Activated CD8-positive, alpha-beta T cell treated with anti-CD3 and anti-CD28 coated beads, Interleukin-2, amount 10 ng/mL, durations not matched to agents 7 days and 5 days (primary cell): ENCODE measurements at places on chromosomes 13 and 19.

DNA sequence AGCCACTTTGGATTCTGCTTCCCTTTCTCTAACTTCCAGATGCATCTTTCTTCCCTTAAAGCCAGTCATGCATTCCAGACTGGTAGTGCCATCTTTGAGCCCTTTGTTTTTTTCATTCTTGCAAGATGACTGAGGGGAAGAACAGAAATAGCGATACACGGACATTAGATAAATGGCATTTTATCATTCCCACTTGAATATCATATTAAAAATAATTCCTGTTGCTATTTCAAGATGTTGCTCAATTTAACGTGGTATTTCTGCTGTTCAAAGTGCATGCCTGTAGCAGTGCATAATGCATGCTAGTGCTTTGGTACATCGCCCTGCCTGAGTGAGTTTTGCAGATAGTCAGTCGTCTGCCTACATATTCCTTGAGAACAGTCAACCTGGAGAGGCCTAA lies 140.6 kb upstream of the FRY start:
- no peak for DNase-seq

DNA sequence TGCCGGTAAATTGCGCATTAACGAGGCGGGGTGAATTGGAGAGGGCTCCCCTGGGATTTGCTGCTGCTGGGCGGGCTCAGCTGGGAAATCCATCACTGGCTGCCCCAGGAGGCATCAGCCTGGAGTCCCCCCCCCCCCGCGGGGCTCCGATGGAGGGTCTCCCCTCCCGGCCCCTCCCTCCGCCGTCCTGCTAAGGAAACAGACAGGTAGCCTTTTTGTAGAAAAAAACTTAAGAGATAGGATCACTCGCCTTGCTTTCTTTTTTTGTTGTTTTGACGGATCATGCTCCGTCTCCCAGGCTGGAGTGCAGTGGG lies 6.8 kb downstream of the TLE6 start:
- DNase-seq = no peak

DNA sequence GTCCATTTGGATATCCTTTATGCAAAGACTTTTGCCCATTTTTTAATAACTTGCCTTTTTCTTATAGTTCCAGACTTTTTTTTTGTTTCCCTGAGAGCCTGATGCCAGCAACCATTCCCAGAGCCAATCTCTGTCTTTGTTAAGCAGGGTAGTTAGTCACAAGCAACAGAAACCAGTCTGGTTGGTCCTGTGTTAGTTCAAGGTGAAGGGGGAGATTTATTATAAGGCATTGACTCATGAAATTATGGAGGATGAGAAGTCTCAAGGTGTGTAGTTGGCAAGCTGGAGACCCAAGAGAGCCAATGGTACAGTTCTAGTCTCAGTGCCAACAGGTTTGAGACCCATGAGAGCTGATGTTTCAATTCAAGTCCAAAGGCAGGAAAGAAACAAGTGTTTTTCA lies 33.0 kb downstream of the GPR12 start:
- no peak for DNase-seq

DNA sequence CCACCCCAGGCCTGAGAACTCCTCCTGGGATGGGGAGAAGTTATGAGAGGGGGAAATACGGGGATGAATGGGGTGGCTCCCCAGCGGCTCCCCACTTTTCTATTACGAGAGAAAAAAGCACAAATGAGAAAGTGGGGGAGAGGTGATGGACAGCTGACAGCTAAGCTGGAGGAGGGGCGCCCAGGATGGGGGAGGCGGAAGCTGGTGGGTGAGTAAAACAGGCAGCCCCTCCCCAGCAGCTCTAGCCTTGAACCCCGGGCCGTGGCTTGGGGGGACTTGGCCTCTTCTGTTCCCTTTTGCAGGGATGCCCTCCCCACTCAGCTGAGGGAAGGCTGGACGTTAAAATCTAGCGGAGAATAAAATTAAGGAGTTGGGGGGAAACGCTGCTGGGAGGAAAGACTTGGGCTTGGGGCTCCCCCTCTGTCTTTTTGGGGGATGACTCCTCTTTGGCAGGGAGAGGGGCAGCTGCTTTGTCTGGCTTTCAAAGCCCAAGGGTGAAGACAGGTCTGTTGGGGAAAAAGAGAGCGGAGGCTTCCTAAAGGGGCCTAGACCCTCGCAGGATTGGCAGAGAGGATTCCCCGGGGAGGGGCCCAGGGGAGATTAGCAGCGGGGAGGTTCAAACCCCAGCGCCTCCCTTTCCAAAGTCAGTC lies 1.4 kb upstream of the SAMD1 start:
- DNase-seq = peak; percentile 64

GRCh38 chr19:44799627-44800346 lies 9.1 kb upstream of the BCAM start:
- DNase-seq = no peak

DNA sequence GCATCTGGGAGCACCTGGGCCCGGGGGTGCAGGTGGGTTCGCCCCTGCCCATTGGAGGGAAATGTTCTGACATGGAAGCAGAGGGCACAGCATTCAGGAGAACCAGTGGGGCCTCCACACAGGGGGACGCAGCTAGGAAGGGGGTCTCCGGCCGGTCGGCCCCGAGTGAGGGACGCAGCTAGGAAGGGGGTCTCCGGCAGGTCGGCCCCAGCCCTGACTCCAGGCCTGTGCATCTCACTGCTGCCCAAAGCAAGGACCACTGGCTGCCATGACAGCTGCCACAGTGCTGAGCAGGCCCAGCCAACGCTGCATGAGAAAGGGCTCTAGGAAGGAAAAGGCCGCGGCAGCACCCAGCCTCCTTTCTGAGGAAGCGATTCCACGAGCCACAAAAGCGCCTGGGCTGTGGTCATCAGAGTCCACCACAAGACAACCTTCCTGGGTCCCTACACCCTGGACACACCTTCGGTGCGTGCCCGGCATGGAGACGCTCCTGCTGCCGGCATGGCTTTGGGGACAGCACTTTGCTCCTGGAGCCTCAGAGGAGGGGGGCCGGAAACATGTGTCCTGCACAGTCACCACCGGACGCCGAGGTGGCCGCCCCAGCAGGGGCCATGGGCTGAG lies 9.7 kb downstream of the RASA3 start:
- DNase-seq = no peak

DNA sequence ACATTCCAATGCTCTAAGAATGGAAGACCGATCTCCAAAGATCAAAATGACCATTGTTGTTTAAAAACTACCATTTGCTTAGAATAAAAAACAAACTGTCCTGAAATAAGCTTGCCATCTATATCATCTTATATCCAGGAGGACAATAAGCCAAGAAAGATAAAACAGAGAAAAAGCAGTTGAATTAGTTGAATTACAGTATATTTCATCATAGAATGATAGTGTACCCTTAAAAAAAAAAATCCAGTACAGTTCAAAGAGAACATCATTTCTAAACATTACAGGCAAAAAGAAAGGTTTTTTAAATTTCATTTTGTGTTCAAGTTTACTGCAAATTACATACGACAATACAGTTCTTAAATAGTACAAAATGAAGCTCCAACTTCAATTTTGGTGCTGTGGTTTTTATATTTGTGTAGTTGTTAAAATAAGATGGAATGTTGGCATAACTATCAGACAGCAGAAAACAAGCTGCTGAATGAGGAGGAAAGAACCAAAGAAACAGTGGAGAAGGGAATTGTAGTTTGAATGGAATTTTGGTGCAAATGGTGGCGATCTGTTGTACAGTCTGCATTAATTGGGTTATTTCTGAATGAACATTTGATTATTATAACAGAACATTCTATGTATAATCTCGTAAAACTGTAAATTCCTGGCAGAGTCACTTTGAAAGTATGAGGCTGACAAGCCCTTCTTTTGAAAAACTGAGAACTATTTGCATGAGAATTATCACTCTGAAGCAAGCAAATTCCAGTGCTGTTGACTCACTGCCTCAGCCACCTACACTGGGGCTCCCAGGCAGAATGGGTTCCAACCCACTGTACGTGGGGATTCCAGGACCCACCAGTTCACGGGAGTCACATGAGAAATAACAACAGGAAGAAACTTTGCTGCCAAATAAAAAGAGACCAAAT lies 37.7 kb downstream of the LHFPL6 start:
- no peak for DNase-seq

GRCh38 chr19:30297969-30298368 lies 74.2 kb upstream of the ZNF536 start:
- no peak for DNase-seq

DNA sequence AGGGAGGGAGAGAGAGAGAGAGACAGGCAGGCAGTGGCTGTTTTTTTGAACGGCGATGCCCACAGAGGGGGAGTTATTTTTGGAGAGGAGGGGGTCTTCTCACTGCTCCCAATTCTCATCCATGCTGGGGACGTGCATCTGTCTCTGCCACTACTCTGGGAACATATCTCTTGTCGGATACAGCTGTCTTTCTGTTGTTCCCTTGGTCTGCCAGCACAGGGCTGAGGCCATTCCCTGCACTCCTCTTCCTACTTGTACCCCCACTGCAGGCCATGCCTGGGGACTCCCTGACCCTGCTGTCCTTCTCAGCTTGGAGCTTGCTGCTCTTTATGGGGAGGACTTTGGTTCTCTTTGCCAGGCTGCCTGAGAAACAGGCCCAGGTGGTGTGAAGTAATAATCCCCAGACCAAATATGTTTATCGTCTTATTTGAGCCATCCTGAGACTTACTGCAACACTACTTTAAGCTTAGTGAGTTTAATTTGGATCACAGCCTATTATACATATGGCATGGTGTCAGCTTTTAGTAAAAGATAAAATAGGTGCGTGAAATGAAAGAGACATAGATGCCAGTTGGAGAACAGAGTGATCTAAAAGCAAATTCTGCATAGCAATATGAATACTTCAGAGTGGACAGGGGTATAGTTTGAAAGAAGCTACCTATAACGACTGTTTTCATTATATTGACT lies 19.1 kb downstream of the LRCH1 start:
- no peak for DNase-seq

GRCh38 chr19:8088752-8089663 lies 36.4 kb downstream of the CCL25 start:
- no peak for DNase-seq

DNA sequence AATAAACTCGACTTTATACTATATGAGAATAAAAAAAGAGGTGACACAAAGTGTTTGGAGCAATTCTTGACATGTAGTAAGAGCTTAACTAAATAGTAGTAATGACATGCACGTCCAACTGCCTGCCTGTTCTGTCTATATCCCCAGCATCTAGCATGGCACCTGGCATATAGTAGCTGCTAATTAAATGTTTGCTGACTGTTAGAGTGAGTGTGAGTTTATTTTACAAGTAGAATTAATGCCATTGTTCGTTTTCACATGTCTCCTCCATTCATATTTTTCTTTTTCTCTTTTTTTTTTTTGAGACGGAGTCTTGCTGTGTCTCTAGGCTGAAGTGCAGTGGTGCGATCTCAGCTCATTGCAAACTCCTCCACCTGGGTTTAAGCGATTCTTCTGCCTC lies 38.4 kb upstream of the RNF113B start:
- DNase-seq = no peak

DNA sequence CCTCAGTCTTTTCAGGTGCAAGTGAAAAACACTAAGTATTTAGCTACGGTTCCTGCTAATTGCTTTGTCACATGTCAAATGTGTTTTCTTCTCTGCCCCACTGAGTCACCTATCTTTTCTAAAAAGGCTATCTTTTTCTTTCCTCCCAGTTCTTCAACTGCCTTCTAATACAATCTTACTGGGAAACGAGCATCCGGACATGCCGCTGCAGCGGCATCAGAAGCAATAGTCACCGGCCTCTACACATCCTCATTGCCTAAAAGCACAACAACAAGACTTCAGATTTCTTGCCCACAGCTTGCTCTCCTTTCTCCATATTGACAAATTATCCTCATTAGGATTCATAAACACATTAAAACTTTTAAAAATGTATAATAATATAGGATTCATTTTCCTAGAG lies 1.2 kb downstream of the PCDH9 start:
- DNase-seq = no peak

GRCh38 chr13:33676045-33676989 lies 141.6 kb upstream of the RFC3 start:
- no peak for DNase-seq

GRCh38 chr19:16416991-16417390 lies 54.8 kb downstream of the EPS15L1 start:
- DNase-seq = no peak

DNA sequence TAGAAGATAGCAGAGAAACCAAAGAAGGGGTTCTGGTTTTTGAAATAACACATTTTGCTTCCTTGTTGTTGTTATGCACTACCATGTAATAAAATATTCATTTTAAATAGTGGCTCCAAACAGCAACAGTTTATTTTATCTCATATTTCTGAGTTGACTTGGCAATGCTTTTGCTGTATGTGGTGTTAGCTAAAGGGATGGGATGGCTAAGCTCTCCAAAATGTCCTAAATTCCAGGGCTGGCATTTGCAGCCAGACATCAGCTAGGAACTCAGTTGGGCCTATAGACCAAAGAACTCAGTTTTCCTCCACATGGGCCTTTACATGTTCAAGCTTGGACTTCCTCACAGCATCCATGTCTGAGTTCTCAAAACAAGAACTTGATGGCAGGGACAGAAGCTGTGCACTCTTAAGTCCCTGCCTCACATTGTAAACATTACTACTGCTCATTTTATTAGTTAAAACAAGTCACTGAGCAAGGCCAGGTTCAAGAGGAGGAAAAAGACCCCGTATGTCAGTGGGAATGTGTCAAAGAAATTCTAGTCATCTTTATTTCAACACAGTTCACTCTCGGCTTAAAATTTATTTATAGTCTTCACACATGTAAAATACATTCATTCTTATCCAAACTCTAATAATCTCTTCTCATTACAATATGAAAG lies 819.3 kb upstream of the PCDH20 start:
- no peak for DNase-seq

DNA sequence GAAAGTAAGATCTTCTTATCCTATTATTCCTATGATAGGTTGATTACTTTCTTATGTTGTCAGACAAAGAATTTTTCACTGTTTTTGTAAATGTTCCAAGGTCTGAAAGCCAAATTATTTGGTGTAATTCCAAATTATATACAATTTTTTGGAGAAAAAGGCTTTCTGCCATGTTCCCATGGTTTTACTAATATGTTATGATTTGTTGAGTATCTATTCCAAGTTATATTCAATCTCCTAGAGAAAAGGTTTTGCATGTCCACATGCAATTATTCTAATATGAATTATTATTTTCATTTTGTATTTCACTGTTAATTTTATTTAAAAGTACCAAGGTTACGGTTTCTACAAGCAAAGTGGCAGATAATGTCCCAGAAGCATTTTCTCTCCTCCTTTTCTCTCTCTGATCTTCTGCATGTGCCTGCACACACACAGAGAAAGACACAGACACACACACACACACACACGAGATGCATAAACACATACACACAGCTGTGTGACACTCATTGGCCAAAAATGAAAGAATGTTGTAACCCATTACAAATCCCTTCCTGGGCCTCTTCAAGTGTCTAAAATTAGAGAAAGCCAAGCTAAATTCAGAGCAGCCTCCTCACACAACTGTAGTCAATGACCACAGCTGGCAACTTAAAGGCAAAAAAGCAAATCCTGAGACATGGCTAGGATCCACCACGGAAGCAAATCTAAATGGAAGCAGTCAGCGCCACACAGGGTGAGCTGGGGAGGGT lies 621.0 kb downstream of the EFNB2 start:
- no peak for DNase-seq

GRCh38 chr13:109403012-109403421 lies 383.4 kb downstream of the IRS2 start:
- no peak for DNase-seq

- peak; percentile 70 for DNase-seq
Measured at GRCh38 chr19:23799321-23799720, 40.6 kb upstream of the ZNF681 start.
